ENCODE measurements at places on chromosomes 6 and 20. TPM values are rescaled to one million over a fixed set of nuclear protein-coding genes. Genes with fewer than 3 reads are reported as not detected.

GRCh38 chr6:47749757-47750156 is 32.1 kb upstream of the OPN5 start:
- DNase-seq, result no peak

The DCDC2 gene
- total RNA-seq, result 3.1 TPM

The RIPPLY2 gene
- not detected for total RNA-seq

- DNase-seq, result no peak
Observed at GRCh38 chr6:34813028-34813713, 21.3 kb downstream of the BLTP3A start.

The TMEM200A gene
- total RNA-seq, result 0.18 TPM

The ERVFRD-1 gene
- not detected for total RNA-seq

DNA sequence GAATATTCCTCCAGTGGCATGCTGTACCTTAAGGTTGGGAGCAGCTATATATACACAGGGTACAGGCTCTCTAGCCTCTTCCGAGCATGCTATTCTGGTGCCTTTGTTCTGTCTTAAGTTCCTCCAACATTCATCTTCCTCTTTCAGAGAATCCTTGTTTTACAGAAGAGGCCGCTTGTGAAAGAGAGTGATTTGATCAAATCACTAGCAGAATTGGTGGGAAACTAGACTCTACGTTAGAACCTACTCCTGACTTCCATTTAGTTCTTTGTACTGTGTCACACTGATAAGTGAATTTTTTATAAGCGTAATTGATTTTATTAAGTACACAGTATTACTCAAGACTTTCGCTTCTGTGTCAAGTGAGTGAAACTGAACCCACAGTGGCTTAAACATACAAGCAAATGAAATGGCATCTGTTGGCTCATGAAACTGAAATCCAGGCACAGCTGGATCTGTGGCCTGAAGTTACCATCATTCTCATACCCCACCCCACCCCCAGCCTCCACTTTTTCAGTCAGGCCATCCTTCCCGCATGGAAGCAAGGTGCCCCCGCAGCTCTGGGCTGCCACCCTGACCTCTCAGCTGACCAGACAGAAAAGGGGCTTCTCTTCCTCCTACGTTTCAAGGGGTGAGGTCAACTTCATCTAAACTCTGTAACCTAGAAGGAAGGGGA is 102.3 kb downstream of the RPP40 start:
- DNase-seq, result no peak

DNA sequence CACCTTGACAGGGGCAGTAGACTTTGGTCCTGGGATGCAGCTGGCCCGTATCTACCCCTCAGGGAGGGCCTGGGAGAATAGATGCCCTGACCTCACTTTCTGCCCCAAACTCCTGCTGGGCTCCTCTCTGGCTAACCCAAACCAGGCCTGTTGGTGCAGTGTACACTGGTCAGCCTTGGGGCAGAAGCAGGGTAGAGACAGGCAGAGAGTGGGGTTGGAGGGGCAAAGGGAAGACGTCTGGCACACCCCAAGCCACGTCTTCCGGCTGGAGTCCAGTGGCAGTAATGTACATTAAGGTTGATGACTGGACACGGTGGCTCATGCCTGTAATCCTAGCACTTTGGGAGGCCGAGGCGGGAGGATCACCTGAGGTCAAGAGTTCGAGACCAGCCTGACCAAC is 9.3 kb downstream of the DDR1 start:
- no peak for DNase-seq

- peak; percentile 72 for DNase-seq
Observed at GRCh38 chr6:42766163-42766670, 15.6 kb upstream of the BICRAL start.

DNA sequence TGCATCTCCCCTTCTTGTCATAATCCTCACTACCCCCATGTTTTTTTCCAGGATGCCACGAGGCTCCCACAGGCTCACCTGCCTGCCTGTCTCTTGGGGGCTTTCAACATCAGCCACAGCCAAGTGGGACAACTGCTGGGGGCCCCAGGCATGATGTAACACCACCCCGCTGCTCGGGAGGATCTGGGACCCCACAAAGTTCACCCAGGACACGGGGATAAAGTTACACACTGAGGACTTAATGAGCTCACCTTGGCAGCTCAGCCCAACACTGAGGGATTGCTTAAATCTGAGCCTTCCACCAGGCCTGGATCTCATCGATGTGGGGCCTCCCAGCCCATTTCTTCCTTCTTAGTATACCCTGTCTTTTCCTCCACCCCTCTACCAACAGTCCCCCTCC is 56.4 kb upstream of the NNAT start:
- no peak for DNase-seq

DNA sequence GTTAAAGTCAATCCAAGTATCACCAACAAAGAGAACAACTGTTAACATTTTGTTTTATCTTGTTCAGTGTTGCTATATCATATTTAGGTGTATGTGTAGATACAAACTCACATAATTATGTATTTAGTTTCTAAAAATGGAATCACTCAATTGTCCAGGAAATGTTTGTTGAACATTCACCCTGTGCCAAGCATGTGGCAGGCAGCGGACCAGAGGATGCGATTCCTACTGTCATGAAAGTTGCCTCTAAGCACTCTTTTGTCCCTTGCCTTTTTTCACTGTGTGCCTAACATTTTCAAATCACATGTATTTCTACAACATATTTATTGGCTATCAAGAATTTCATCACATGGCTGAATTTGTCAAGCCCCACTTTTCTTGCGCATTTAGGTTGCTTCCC is 16.9 kb upstream of the TGM2 start:
- no peak for DNase-seq

GRCh38 chr20:57596998-57597939 is 23.0 kb downstream of the ZBP1 start:
- DNase-seq, result peak; percentile 83

The ZNF391 gene
- 0.81 TPM for total RNA-seq

DNA sequence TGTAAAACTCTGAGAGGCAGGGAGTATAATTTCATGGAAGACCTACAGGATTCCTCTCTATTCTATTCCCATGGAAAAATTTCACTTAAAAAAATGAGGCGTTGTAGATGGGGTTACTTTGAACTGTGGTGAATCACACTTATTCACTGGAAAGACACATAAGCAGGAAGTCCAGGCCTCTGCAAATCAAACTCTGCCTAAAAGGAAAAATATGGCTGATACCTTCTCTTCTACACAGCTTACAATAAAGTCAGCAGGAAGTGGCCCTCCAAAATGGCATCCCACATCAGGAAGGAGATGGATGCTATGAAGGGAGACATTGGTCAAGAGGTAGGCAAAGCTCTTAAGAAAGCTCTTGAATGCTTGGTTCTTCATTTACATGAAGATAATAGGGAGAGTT is 115.9 kb downstream of the FYN start:
- no peak for DNase-seq

- DNase-seq, result no peak
Observed at GRCh38 chr6:69771158-69771906, 25.5 kb downstream of the LMBRD1 start.

DNA sequence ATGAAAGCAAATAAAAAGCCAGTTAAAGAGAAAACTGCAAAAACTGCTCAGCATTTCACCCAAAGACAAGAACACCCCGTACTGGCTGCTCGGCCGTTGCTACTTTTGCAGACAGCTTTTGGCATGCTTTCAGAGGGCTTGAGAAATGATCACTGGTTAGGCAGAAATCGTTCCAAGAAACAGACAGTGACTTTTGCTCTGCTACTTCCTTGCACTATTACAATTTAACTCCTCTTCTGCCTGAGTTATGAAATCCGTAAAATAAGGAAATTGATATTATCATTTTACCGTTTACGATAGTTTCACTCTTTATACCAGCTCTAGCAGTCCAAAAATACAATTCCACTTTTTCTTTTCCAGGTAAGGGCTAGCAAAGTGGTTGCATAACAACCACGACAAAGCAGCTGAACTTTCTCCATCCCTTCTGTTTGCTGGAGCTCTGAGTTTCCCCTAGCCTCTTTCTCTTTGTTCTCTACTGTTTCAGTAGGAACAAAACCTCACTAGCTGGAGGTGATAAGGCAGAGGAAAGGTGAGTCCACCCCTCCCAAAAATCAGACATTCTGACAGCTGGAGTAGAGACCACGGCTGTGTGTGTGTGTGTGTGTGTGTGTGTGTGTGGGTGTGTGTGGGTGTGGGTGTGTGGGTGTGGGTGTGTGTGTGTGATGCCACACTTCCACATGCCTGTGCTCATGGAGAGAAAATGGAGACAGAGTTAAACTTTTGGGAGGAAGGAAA is 191.8 kb upstream of the RREB1 start:
- DNase-seq, result peak; percentile 54

The FKBP5 gene
- total RNA-seq, result 56.5 TPM

The KCNB1 gene
- 22.9 TPM for total RNA-seq

The FNDC1 gene
- 0.07 TPM for total RNA-seq

GRCh38 chr6:115443825-115444478 is 616.7 kb downstream of the FRK start:
- DNase-seq, result no peak

- no peak for DNase-seq
Observed at GRCh38 chr6:48610846-48611245, 499.8 kb upstream of the PTCHD4 start.

The FAM83B gene
- 0.47 TPM for total RNA-seq

GRCh38 chr6:44342052-44342451 is 398 bp upstream of the SPATS1 start:
- no peak for DNase-seq

The HUS1B gene
- not detected for total RNA-seq

- DNase-seq, result no peak
Observed at GRCh38 chr6:169990095-169991030, 238.9 kb downstream of the ERMARD start.

The OTOR gene
- not detected for total RNA-seq

DNA sequence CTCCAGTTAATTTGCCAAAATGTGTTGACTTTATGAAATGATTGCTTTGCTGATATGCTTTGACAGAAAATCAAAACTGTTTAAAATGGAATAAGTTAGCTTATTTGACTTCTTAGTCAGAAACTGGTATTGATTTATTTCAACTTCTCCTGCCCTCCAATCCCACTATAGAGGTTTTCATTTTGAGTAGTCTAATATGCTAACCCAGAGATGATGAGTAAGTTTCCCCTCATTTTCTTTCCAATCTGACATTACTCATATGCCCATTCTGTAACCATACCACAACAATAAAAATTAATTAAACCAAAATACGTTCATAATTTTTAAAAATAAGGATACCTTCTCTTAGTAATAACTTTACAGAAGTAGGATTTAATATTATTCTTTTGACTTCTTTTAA is 78.8 kb downstream of the COL19A1 start:
- no peak for DNase-seq

DNA sequence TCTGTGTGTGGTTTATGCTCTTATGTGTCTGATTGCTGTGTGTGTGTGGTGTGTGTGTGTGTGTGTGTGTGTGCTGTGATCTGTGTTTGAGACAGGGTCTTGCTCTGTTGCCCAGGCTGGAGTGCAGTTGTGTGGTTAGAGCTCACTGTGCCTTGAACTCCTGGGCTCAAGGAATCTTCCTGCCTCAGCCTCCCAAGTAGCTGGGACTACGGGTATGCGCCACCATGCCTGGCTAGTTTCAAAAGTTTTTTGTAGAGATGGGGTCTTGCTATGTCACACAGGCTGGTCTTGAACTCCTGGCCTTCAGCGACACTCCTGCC is 3.4 kb upstream of the ZNF512B start:
- no peak for DNase-seq

The IRF4 gene
- total RNA-seq, result 0.08 TPM

- no peak for DNase-seq
Observed at GRCh38 chr6:83893024-83893423, 33.5 kb downstream of the CYB5R4 start.

DNA sequence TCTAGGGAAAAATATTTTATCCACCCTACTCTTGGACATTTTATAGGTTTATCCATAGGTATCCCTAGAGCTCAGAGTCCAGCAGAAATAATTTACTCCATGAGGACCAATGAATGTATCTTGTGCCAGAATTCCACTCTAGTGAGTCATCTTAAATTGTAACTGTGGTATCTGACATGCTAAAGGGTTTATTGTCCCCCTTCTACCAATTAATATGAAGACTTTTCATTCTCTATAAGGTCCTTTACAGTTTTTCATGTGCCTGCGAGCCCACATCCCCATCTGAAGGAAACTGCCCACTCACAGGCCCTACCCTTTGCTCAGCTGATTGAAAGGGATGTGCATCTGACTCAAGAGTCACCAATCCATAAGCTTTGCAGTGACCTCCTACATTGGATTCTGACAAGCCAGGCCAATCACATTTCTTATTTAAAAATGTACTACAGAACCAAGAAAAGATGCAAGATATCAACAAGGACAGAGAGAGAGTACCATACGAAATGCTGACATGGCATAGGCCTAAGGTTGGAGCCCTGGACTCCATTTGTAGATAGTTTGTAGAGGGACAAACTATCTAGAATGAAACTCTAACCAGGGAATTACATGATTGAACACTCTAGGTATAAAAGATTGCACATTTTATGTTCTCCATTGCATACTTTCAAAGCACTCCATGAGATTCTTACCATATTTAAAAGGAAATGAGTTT is 93.4 kb upstream of the DEFB112 start:
- no peak for DNase-seq

GRCh38 chr6:169520104-169520503 is 181.7 kb downstream of the WDR27 start:
- DNase-seq, result no peak

The CYP39A1 gene
- total RNA-seq, result 0.63 TPM

GRCh38 chr6:77656999-77657764 is 4.3 kb downstream of the MEI4 start:
- DNase-seq, result no peak

- no peak for DNase-seq
Observed at GRCh38 chr20:35909176-35909575, 45.1 kb downstream of the SCAND1 start.

DNA sequence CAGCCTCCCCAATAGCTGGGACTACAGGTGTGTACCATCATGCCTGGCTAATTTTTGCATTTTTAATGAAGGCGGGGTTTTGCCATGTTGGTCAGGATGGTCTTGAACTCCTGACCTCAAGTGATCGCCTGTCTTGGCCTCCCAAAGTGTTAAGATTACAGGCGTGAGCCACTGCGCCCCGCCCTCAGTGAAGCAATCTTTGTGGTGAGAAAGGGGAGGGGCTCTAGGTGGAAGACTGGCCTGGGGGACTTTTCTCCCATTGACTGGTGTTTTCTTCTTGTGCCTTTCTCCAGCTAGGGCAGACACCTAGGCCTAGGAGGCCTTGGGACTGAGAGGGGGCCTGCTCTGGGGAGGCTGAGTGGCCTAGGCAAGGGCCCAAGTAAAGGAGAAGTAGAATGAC is 84.1 kb downstream of the DNAAF9 start:
- DNase-seq, result no peak

The LGSN gene
- total RNA-seq, result not detected

- peak; percentile 61 for DNase-seq
Observed at GRCh38 chr20:51372176-51372803, 170.2 kb downstream of the NFATC2 start.

Measured in psoas muscle (tissue), 8 donors.